HT1080 (cell line): ENCODE measurements at places on chromosomes 16 and 17.
A peak's percentile ranks its signal among the peaks of the same experiment; 100 is the strongest.

- no peak for DNase-seq
Observed at GRCh38 chr16:68183046-68183445, 52.9 kb downstream of the ESRP2 start.

- DNase-seq = no peak
Observed at GRCh38 chr16:10868596-10869469, 8.2 kb upstream of the CIITA start.

- DNase-seq = peak; percentile 23
Observed at GRCh38 chr17:4986403-4986802, 1.1 kb downstream of the CAMTA2 start.

DNA sequence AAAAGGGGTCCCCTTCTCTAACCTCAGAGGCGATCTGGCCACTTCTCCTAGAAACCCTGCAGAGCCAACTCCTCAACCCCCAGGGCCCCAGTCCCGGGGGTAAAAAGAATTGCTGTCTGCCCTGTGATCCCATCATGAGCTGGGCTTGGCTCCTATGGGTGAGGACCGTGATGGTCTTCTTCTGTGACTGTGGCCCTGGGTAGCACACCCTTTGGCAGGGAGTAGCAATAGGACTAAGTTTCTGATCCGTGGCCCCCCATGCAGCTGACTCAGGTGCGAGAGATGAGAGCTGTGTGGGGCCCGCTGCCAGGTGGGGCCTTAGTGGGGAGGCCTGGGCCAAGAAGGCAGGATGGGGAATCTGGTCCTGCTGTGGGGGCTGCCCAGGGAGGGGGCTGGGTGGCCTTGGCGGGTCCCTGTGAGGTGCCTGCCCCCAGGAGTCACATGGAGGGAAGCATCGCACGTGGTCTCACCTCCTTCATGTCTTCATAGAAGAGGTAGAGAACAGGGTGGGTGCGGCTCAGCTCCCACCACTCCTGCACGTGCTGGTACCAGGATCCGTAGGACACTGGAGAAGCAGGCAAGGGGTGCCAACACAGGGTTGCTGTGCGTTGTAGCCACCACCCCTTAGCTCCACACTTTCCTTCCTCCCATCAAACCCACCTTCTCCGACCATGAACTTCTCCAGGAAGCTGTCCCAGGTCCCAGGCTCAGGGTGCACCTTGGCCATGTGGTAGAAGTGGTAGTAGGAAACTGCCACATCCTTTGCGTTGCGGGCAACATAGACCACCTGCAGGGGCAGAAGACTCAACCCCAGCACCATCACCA, 3.3 kb downstream of the SULT1A1 start:
- no peak for DNase-seq

- DNase-seq = no peak
Observed at GRCh38 chr16:6891496-6891895, 441.1 kb upstream of the RBFOX1 start.

- no peak for DNase-seq
Observed at GRCh38 chr16:5056352-5056751, 9.4 kb downstream of the C16orf89 start.

DNA sequence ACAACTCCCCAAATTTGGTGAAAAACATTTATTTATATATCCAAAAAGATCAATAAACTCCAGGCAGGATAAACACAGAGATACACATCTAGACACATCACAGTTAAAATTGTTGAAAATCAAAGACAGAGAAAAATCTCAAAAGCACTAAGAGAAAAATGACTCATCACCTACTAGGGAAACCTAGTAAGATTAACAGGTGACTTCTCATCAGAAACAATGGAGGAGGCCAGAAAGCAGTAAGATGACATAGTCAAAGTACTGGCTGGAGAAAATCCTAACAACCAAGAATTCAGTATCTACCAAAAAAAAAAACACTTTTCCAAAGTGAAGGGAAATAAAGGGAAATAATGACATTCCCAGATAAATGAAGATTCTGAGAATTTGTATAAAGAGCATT, 33.8 kb downstream of the ULK2 start:
- no peak for DNase-seq

GRCh38 chr17:2435862-2436261, 35.0 kb upstream of the MNT start:
- DNase-seq = no peak

DNA sequence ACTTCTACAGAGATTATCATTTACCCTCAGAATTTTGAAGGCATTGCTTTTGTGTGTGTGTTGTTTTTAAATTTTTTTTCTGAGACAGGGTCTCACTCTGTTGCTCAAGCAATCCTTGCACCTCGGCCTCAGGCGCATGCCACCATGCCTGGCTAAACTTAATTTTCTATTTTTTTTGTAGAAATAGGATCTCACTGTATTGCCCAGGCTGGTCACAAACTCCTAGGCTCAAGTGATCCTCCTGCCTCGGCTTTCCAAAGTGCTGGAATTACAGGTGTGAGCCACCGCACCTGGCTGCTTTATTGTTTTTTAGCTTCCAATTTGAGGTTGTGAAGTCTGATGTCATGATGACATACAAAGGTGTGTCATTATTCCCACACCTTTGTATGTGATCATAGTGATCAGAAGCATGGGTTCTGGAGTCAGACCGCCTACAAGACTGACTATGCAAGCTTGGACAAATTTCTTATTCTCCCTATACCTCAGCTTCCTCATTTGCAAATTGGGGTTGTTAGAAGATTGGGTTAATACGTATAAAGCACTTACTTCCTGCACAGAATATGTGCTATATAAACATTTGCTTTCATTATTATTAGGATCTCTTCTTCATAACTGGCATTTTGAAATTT, 5.8 kb downstream of the SEPHS2 start:
- DNase-seq = no peak

DNA sequence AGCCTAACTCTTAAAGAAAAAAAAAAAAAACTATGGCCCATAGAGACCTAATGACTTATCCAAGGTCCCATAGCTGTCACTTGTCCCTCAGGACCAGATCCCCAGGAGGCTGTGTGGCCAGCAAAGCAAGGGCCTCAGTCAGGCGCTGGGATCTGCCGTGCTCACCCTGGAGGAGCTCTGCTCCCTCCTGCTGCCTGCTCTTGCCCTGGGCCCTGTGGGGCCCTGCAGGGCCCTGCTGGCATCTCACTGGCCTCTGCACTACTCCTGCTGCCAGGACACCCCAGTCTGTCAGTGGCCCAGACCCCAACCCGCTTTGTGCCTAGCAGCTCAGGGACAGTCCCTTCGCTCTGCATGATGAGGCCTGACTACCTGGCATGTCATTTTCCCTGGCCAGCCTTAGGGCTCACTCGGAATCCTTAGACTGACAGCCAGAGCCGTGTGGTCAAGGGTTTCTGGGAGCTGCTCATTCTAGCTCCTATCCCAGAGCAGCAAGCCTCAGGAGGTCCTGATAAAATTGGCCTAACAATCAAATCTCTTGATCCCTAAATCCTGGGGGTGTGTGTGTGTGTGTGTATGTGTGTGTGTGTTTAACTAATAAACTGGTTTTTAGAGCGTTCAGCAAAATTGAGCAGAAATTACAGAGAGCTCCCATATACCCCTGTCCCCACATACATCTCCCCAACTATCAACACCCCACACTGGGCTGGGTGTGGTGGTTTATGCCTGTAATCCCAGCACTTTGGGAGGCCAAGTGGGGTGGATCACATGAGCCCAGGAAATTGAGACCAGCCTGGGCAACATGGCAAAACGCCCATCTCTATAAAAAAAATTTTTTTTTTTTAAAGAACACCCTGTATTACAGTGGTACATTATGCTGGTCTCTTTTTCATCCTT, 21.7 kb downstream of the KATNIP start:
- DNase-seq = no peak

- no peak for DNase-seq
Observed at GRCh38 chr17:74682028-74682427, 30.7 kb downstream of the CD300LF start.

GRCh38 chr17:37791447-37792399, 46.9 kb upstream of the HNF1B start:
- peak; percentile 18 for DNase-seq

DNA sequence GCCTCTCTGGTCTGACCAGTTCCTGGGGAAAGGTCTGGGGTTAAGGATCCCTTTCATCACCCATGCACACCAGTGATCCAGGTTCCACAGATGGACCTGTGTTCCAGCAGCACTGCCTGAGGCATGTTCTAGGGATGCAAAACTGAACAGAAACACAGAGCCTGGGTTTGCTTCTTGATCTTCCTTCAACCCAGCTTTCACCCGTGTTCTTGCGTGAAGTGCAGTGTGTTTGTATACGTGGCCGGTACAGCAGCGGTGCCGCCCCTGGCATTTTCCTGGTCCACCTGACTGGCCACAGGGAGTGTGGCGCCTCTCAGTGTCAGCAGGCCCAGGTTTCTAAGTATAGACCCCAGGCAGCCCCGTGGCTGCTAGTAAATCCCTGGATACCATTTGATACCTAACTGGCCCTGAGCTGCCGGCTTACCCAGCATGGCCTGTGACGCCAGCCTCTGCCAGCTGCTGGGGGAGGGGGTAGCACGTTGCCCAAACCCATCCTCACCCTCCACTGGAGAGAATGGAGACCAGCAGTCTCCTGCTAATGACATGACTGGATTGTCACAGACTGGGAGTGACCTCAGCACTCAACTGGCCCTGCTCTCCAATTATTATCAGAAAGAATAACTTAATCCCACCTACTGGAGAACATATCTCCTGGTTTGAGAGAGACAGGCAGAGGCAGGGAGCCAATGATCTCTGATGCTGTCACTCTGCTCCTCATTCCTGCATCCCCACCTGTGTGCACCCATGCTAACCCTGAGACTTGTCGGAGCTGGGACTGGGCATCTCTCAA, 59.2 kb upstream of the LGALS9 start:
- no peak for DNase-seq

DNA sequence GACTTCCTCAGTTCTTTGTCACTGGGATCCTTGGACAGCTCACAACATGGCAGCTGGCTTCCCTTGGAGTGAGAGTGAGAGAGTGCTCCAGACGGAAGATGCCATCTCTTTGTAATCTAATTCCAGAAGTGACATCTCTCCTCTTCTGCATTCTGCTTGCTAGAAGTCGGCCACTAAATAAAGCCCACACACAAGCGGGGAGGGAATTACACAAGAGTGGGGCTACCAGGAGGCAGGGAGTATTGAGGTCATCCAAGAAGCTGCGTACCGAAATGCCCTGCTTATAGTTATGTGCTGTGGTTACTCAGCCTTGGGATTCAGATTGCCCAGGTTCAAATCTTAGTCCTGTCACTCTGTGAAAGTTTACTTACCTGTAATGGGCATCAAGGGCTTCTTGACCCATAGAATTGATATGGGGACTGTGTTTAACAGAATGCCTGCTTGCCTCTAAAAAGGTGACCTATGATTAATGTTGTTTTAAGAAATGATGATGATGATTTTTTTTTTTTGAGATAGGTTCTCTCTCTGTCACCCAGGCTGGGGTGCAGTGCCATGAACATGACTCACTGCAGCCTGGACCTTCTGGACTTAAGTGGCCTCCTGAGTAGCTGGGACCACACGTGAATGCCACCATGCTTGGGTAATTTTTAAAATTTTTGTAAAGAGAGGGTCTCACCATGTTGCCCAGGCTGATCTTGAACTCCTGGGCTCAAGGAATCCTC, 120.9 kb upstream of the HS3ST2 start:
- DNase-seq = peak; percentile 3

DNA sequence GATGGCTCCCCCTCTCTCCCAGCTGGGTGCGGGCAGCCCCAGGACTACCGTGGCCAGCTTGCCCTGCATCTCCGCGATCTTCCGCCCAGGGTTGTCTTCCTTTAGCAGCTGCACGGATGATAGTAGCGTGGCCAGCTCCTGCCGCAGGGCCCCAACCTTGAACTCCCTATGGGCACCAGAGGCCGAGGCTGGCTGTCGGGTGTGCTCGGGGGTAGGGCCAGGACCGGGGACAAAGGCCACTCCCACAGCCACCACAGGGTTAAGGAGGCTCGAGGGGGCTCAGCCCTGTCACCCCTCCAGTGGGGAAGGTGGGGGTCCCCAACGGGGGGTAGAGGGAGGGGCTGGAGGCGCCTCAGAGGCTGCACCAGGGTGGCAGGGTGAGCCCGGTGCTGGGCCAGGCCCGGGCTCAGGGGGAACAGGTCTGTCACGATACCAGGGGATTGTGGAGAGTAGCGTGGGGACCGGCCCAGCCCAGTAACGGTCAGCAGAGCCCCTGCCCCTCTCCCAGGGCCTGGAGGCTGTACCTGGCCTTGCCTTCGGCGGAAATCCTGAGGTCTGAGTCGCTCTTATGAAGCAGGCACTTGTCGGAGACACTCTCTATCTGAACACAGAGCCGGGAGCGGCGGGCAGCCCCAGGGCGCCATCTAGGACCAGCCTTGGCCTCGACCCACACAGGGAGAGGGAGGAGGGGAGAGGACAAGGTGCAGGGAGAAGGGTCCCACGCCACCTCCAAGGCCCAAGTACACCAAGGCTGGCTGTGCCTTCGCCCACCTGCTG, 5.2 kb downstream of the PERCC1 start:
- DNase-seq = no peak

- DNase-seq = no peak
Observed at GRCh38 chr17:42313773-42314566, 25.7 kb downstream of the STAT5A start.

DNA sequence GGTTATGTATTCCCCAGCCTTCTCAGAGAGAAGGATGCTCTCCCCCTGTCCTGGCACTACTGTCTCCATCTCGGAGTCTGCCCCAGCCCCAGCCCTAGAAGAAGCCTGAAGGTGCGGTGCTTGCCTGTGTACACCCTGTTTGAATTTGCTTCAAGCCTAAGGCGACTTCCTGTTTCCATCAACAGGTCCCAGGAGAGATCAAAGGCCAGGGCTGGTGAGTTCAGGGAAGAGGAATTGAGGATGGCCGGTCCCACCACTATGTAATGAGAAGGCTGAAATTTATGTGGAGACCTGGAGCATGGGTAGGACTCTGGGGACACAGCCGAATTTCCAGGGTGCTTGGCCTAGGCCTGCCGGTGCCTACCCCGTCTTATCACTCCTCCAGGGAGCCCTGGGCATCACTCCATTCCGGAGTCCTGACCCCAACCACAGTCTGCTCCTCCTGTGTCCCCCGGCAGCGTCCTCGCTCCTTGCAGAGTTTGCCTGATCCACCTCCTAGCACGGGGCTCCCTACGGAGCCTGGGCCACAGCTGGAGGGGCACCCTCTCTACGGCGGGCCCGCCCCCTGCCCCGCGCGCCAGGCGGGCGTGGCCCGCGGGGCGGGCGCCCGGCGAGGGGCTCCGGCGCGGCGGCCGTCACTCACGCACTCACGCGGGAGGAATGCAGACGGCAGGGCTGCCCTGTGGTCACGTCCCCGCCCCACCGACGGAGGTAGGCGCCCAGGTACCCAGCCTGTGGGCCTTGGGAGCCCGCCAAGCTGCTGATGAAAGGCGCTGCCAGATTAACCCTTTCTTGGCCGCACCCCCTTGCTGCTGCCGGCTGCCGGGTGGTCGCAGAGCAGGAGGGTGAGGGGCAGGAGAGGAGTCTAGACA, 53.8 kb upstream of the TAC4 start:
- DNase-seq = no peak
